ENCODE measurements at places on chromosomes 12 and 14.

DNA sequence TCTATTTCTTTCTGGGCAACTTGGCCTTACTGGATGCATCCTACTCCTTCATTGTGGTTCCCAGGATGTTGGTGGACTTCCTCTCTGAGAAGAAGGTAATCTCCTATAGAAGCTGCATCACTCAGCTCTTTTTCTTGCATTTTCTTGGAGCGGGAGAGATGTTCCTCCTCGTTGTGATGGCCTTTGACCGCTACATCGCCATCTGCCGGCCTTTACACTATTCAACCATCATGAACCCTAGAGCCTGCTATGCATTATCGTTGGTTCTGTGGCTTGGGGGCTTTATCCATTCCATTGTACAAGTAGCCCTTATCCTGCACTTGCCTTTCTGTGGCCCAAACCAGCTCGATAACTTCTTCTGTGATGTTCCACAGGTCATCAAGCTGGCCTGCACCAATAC lies 5.3 kb downstream of the OR4N5 start:
- no peak for DNase-seq

- peak; percentile 92 for DNase-seq
Measured at GRCh38 chr14:75864352-75864751, 117.4 kb downstream of the TGFB3 start.

DNA sequence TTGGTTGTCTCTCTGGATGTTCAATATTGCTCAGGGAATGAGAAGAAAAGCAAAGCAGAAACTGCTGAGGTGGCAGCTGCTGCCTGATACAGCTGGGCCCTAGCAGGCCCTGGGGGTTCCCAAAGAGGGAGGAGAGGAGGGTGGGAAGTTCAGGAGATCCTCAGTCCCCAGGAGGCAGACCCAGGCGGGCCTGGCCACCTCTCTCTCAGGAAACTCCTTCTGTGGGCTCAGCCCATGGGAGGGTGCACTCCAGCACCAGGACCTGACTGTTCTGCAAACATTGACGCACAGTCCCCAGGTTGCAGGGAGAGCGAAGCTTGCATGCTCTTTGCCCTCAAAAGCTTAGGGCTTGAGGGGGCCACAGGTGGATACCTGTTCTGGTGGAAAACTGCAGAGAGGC lies 29.6 kb downstream of the IRF2BPL start:
- DNase-seq: no peak

GRCh38 chr12:52964556-52965336 lies 15.8 kb downstream of the KRT18 start:
- no peak for DNase-seq

- no peak for DNase-seq
Measured at GRCh38 chr12:120710805-120711296, 593 bp downstream of the UNC119B start.

- peak; percentile 67 for DNase-seq
Measured at GRCh38 chr12:68483592-68484383, 126.9 kb upstream of the RAP1B start.

DNA sequence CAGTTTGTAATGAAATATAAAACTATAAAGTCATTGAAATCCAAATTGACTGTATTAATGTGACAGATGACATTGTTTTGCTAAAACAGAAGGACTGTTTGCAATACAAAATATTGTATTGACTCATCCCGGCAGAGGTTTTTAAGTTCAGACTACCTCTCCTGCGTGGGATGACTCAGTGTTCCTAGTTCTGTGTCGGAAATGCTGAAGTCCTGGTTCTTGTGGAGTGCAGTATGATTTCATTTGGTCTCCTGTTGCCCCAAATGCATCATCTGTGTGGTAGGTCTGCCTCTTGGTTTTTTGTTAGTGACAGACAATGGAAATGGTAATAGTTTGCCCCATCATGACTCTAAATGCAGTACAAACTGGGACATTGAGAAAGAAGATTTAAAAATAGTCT lies 27.8 kb downstream of the PELI2 start:
- DNase-seq: peak; percentile 89

- no peak for DNase-seq
Measured at GRCh38 chr12:19719672-19720071, 280.4 kb downstream of the AEBP2 start.

GRCh38 chr14:101055776-101056374 lies 152.4 kb upstream of the RTL1 start:
- peak; percentile 61 for DNase-seq

DNA sequence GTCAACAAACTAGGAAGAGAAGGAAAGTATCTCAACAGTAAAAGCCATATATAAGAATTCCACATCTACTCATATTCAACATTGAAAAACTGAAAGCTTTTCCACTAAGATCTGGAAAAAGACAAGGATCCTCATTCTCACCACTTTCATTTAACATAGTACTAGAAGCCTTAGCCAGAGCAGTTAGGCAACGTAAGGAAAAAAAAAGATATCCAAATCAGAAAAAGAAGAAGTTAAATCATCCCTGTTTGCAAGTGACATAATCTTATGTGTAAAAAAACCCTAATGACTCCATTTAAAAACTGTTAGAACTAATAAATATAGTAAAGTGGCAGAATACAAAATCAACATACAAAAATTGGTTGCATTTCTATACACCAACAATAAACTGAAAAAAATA lies 426.2 kb downstream of the BCAT1 start:
- no peak for DNase-seq

DNA sequence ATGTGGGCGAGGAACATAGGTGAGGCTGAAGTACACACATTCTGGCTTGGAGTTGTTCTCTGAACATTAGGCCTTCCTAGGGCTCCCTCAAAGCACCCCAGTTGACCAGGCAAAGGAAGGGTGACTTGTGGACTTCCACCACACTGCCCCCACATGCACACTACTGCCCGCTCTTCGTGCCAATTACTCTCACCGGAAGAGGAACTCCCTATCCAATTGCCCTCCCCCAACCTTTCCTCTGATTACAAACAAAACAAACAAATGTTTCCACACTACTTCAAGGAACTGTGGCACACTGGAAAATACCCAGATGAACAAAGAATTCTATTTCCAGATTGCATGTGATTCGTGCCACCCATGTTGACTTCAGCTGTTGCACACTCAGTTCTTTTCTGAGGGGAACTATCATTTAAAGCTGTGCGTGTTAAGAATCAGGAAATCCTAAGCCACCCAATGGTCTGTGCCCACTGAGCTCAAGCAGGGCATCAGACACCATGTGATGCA lies 139.3 kb downstream of the SSPN start:
- no peak for DNase-seq

DNA sequence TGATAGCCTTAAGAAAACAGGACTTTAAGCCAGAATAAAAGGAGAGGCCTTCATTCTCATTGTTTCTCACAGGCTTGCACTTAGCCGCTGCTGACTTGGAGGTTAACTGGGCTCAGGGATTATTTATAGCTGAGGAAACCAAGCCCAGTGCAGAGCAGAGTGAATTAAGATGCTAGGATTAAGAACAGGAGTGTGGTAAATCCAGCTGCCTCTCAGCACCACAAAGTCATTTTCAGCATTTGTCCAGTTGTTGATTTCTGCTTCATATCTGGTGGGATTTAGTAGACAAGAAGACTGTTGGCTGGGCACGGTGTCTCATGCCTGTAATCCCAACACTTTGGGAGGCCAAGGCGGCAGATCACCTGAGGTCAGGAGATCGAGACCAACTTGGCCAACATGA lies 14.3 kb upstream of the KRT73 start:
- no peak for DNase-seq

- DNase-seq: peak; percentile 88
Measured at GRCh38 chr12:79685068-79685467, 5.7 kb downstream of the PAWR start.

DNA sequence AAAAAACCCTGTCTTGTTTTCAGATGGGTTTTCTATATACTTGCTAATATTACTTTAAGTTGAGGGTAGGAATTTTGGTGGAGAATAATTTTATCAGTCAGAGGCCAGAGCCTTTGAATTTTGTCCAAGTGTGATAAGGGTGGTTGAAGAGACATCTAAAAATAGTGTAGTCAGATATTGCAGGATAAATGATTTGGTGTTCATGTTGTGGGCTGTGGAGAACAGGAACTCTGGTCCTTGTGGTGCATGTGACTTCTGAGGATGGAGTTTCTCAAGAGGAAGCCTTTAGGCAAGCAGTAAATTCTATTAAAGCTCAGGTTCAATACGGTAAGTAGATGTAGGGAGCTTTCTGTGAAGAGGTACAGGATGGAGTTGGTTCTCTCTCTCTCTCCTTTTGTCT lies 2.8 kb downstream of the ADAM21 start:
- no peak for DNase-seq

GRCh38 chr14:33932576-33933345 lies 18.1 kb downstream of the EGLN3 start:
- DNase-seq: no peak

GRCh38 chr12:19038209-19038608 lies 91.3 kb upstream of the PLEKHA5 start:
- DNase-seq: no peak

DNA sequence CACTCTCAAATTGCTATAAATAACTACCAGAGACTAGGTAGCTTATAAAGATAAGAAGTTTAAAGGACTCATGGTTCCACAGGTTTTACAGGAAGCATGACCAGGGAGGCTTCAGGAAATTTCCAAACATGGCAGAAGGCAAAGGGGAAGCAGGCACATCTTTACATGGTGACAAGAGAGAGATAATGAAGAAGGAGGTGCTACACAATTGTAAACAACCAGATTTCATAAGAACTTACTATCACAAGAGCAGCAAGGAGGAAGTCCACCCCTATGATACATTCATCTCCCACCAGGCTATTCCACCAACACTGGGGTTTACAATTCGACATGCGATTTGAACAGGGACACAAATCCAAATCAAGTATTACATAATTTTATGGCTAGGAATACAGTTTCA lies 257.7 kb downstream of the BTG1 start:
- no peak for DNase-seq

GRCh38 chr14:23149745-23150144 lies 30.7 kb upstream of the CEBPE start:
- DNase-seq: no peak

- no peak for DNase-seq
Measured at GRCh38 chr12:46269429-46270241, 792 bp upstream of the SLC38A1 start.

- DNase-seq: peak; percentile 55
Measured at GRCh38 chr14:92563359-92563758, 49.8 kb downstream of the RIN3 start.

- peak; percentile 37 for DNase-seq
Measured at GRCh38 chr12:51330186-51330585, 6.2 kb upstream of the BIN2 start.

DNA sequence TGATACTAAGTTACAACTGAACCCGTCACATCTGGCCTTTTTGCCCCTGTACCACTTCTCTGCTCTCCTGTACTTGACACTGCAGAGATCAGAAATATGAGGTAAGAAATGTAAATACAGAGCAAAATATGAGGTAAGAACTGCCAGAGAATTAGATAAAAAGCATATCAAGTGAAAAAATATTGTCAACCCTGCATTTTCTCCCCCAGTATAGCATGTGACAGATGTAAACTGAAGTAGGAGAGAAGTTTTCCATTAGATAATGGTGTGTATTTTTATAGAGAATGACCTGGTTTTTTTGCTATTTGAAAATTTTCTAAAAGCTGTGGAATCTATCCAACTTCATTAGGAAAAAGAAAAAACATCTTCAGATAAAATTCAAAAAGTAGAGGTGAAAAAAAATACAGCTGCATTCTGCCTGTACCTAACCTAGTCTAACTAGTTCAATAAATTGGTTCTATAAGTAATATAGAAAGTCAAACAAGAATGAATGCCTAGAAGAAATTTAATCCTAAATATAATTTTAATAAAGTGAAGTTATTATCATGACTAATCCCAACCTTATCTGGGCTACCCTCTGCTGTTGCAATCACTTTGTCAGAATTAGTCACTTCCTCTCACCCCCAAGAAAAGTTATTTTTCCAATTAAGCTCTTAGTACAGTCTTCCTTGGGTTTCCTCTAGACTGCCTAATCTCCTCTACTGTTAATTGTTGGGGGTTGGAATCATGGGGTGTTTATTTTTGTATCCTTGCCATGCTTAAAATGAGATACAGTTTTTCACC lies 210.0 kb downstream of the RASSF9 start:
- peak; percentile 88 for DNase-seq

DNA sequence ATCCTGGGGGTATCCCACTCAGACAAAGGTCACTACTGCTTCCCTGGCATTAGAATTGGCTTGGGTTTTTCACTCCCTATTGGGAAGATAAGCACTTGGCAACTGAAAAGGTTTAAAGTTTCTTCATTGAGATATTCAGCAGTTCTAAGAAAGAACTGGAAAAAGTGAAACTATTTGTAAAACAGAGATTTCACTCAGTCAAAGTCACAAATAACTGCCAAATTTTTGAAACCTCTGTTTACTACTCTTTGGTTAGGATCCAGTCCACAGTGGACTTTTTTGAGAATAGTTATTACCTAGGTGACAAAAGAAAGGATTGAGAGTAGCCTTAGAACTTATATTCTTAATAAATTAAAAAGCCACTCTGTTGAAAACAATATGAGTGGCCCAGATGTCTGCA lies 84.8 kb downstream of the FIGNL2 start:
- DNase-seq: no peak
